Bronchial epithelial cell (primary cell): ENCODE measurements at places on chromosomes 6 and 20. TPM values are rescaled to one million over a fixed set of nuclear protein-coding genes. Genes with fewer than 3 reads are reported as not detected.

The RSPO3 gene
- not detected in 2 replicates for total RNA-seq

The DEF6 gene
- 25.0 and 26.0 TPM in 2 replicates for total RNA-seq

- no peak for DNase-seq
These were observed 30.7 kb downstream of the CHD6 start for GRCh38 chr20:41587523-41587922.

- DNase-seq = no peak
These were observed 192.9 kb upstream of the PREP start for GRCh38 chr6:105595829-105596228.

DNA sequence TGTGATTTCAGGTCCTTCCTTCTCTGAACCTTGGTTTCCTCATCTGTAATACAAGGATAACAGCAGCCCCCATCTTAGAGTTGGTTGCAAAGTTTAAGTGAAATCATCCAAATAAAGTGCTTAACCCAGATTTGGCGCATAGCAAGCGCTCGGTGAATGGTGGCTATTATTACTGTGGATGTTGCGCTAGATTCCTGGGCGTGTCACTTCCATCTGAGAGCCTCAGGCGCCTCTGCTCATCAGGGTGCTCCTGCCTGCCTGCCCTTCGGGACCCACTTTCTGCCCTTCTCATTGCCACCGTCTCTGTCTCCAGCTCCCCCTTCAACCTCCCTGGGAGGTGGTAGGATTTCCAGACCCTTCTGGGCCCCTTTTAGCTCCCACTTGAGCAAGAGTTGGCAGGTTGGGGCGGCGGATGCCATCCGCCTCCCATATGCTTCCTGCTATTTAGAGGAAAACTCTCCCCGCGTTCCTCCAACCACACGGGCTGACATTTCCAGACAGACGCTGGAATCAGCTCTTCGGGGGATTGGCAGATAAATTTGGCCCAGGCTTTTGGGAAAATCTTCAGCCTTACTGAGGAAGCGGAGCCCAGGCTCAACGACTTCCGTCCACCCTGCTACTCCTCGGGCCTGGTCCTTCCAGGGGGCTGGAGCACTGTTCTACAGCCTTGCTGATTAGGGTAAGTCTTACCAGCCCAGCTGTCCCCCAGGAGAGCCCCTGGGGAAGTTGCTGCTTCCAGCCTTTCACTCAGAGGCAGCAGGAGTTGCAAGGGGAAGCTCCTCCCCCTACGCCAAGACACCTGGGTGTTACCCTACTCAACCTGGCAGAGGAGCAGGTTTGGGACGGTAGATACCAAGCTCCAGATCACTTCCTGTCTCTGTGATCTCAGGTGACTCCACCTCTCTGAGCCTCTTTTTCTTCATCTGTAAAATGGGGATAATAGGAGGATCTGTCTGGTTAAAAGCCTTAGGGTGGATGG is 71.5 kb downstream of the DLGAP4 start:
- no peak for DNase-seq

GRCh38 chr20:50655311-50655880 is 35.9 kb downstream of the RIPOR3 start:
- no peak for DNase-seq

DNA sequence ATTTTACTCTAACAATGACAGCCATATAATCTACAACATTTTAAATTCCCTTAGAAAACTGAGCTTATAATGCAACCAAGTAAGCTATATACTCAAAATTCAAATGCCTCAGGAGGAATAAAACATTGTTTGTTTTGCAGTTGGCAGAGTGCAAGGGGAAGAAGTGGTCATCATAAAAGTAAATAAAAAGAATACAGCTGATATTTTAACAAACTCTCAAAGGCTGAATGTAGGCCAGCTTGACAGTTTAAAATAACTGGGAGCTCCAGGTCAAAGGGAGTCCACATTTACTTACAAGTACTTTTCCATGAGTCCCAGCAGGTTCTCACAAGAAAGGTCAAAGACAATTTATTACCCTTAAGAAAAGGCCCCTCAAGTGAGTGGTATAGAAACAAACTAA is 589.8 kb downstream of the BCKDHB start:
- no peak for DNase-seq
